ENCODE measurements at places on chromosomes 7 and 10. TPM values are rescaled to one million over a fixed set of nuclear protein-coding genes. Genes with fewer than 3 reads are reported as not detected.

MICALL2 gene
- total RNA-seq = 14.0 TPM

METTL2B gene
- total RNA-seq = 20.8 TPM

LRRC18 gene
- not detected for total RNA-seq

ELFN1 gene
- total RNA-seq = not detected

AGAP3 gene
- 34.6 TPM for total RNA-seq

TMEM130 gene
- 1.9 TPM for total RNA-seq

FFAR4 gene
- not detected for total RNA-seq

TECTB gene
- not detected for total RNA-seq

RGR gene
- total RNA-seq = not detected

IFIT2 gene
- total RNA-seq = 2.7 TPM

CPA2 gene
- total RNA-seq = not detected

KIAA1549 gene
- 1.9 TPM for total RNA-seq

NRG3 gene
- not detected for total RNA-seq

SPDYE8 gene
- total RNA-seq = not detected

TIMM23B gene
- 12.3 TPM for total RNA-seq

AKR1C4 gene
- not detected for total RNA-seq

CYP26A1 gene
- total RNA-seq = not detected

UCMA gene
- not detected for total RNA-seq

CPVL gene
- total RNA-seq = 1.7 TPM

ADCY1 gene
- 0.16 TPM for total RNA-seq

EIF4H gene
- 269 TPM for total RNA-seq

TFR2 gene
- 0.64 TPM for total RNA-seq

UNCX gene
- total RNA-seq = not detected

ZP3 gene
- 2.1 TPM for total RNA-seq

MACROH2A2 gene
- 30.7 TPM for total RNA-seq

KEL gene
- not detected for total RNA-seq

FGL2 gene
- 1.9 TPM for total RNA-seq

ACTR3C gene
- total RNA-seq = 0.39 TPM

CCL24 gene
- total RNA-seq = not detected

EZH2 gene
- 9.8 TPM for total RNA-seq

GPC2 gene
- 3.1 TPM for total RNA-seq

FZD1 gene
- 35.7 TPM for total RNA-seq

CAMK2G gene
- total RNA-seq = 14.7 TPM

HOXA10 gene
- total RNA-seq = not detected

JCAD gene
- 9.8 TPM for total RNA-seq

ATOH7 gene
- 0.48 TPM for total RNA-seq

SPACDR gene
- not detected for total RNA-seq

GPR15LG gene
- total RNA-seq = not detected

SLC18A3 gene
- total RNA-seq = not detected

C10orf53 gene
- not detected for total RNA-seq

KCNIP2 gene
- total RNA-seq = 3.6 TPM

ASB10 gene
- not detected for total RNA-seq

SMKR1 gene
- total RNA-seq = not detected

UBE2H gene
- total RNA-seq = 40.3 TPM

MEOX2 gene
- 0.13 TPM for total RNA-seq

PRR15 gene
- 4.5 TPM for total RNA-seq

DEPP1 gene
- 11.5 TPM for total RNA-seq

PLEKHS1 gene
- not detected for total RNA-seq

VIPR2 gene
- total RNA-seq = not detected

THSD7A gene
- 0.48 TPM for total RNA-seq

GPR26 gene
- not detected for total RNA-seq

PLPP4 gene
- total RNA-seq = not detected

ANKRD30A gene
- total RNA-seq = not detected

CDC14C gene
- not detected for total RNA-seq
